H1 (cell line): ENCODE measurements at places on chromosomes 6 and 20. TPM values are rescaled to one million over a fixed set of nuclear protein-coding genes. Genes with fewer than 3 reads are reported as not detected.

The WFDC5 gene
- not detected in 2 replicates for total RNA-seq

The PRKN gene
- total RNA-seq: 0.08 and 0.13 TPM in 2 replicates

The HCK gene
- total RNA-seq: 0.37 and 0.82 TPM in 2 replicates

The LINC00237 gene
- 0.28 and 0.69 TPM in 2 replicates for total RNA-seq

The SMLR1 gene
- not detected in 2 replicates for total RNA-seq

The ADGRF5 gene
- 0.06 TPM in 1 of 2 replicates, not detected in the other for total RNA-seq

The CDH26 gene
- 1.7 and 2.3 TPM in 2 replicates for total RNA-seq

The RFX6 gene
- not detected in 2 replicates for total RNA-seq

The LBP gene
- total RNA-seq: 0.48 and 0.63 TPM in 2 replicates

The CDS2 gene
- 56.2 and 57.0 TPM in 2 replicates for total RNA-seq

The CCN5 gene
- not detected in 2 replicates for total RNA-seq

The POPDC3 gene
- total RNA-seq: 2.4 and 3.7 TPM in 2 replicates

The SYNDIG1 gene
- 5.9 and 6.5 TPM in 2 replicates for total RNA-seq

The BRD2 gene
- 179 and 185 TPM in 2 replicates for total RNA-seq

The PARD6B gene
- 27.3 and 34.1 TPM in 2 replicates for total RNA-seq

The NRSN1 gene
- 0.29 and 0.78 TPM in 2 replicates for total RNA-seq
